ENCODE measurements at places on chromosomes 11 and 22.
A peak's percentile ranks its signal among the peaks of the same experiment; 100 is the strongest.

DNA sequence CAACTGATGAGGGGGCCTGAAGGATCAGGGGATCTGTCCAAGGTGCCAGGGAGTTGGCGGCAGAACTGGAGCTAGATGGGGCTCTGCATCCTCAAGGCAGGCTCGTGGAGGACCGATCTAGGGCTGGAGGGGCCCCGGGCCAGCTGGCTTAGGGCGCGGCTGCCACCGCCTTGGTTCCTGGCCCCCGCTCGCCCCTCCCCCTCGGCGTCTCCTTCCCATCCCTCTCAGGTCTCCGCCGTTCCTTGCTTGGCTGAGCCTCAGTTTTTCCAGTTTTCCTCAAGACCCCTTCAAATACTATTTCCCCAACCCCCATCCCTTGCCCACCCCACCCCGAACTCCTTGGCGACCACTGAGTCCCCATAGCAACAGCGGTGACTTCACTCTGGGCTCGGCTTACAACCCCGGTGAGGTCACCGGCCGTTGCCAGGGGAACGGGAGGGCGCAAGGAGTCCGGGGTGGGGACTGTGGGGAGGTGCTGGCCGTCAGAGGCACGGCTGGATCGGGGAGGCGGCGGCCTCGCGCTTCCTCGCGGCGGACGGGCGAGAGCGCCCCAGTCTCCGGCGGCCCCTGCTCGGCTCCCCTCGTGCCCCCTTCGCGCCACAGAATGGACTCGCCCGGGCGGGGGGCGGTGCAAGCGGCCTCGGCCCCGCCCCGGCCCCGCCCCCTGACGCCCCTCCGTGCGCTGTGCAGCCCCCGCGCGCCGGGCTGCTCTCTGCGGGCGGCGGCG, 7.5 kb downstream of the FREY1 start:
- peak; percentile 89 for DNase-seq

DNA sequence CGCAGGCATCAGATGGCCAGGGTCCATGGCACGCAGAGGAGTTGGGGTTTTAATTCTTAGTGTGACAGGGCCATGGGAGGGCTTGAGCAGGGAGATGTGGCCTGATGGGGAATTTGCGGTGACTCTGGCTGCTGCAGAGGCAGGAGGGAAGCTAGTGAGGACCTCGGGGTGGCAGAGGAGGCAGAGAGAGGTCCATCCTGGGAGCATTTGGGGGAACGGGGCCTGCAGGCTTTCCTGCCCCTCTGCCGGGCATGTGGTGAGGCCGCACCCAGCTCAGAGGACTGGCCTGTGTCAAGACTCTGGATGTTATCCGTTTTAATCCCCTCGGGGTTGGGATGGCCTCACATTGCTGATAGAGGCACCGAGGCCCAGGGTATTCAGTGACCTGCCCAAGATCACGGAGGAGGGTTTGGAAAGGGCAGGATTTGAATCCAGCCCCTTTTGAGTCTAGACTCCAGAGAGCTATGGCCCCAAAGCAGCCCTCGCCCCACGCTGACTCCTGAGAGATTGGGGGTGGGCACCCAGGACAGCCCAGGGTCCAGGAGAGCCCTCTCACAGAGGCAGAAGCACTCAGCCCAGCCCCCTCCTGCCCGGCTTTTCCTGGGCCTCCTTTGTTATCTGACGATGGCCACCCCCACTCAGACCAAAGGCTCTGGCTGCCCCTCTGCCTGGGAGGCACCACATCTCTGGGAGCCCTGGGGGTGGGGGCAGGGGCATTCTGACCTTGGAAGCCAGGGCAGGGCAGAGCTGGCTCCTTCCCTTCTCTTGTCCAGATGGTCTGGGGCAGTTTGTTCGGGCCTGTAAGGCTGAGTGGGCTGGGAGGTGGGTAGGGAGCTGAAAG, 13.9 kb downstream of the MGAT3 start:
- no peak for DNase-seq

GRCh38 chr11:1207401-1208143, 15.3 kb upstream of the MUC5B start:
- DNase-seq = no peak

GRCh38 chr11:128200467-128200866, 386.9 kb downstream of the ETS1 start:
- DNase-seq = no peak

- no peak for DNase-seq
These were observed 31.3 kb downstream of the LRRC10B start for GRCh38 chr11:61539831-61540357.

GRCh38 chr11:79925570-79925969, 484.7 kb upstream of the TENM4 start:
- DNase-seq = no peak

DNA sequence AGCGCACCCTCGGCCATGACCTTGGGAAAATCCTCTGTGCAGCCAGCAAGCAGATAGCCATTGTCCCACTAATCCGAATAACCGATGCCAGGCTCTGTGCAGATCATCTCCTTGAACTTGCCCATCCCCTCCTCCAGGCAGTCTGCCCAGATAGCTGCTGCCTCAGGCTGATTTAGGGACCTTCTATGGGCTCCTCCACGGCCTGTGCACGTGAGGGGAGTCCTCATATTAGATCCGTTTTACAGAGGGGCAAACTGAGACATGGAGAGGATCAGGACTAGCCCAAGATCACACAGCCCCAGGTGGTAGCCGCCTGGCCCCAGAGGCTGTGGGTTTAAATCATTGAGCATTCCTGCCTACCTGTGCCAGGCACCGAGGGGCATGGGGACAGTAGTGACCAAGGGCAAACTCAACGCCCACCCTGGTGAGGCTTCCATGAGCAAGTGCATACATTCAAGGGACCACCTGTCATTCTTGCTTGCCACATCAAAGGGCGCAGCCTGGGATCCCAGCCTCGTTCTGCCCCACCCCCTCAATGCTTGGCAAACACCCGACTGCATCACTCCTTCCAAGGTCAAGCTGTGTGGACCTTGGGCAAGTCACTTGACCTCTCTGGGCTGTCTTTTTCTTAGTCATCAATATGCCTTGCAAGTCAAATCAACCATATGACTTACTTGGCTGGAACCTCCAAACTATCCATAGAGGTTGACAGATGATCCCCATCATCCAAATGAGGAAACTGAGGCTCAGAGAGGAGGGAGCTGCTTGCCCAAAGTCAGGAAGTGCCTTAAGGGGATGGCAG, 131.6 kb downstream of the MN1 start:
- no peak for DNase-seq

- DNase-seq = no peak
These were observed 161.8 kb downstream of the SOX6 start for GRCh38 chr11:16194566-16194965.

GRCh38 chr11:17020831-17021230, 6.6 kb upstream of the PLEKHA7 start:
- DNase-seq = no peak

DNA sequence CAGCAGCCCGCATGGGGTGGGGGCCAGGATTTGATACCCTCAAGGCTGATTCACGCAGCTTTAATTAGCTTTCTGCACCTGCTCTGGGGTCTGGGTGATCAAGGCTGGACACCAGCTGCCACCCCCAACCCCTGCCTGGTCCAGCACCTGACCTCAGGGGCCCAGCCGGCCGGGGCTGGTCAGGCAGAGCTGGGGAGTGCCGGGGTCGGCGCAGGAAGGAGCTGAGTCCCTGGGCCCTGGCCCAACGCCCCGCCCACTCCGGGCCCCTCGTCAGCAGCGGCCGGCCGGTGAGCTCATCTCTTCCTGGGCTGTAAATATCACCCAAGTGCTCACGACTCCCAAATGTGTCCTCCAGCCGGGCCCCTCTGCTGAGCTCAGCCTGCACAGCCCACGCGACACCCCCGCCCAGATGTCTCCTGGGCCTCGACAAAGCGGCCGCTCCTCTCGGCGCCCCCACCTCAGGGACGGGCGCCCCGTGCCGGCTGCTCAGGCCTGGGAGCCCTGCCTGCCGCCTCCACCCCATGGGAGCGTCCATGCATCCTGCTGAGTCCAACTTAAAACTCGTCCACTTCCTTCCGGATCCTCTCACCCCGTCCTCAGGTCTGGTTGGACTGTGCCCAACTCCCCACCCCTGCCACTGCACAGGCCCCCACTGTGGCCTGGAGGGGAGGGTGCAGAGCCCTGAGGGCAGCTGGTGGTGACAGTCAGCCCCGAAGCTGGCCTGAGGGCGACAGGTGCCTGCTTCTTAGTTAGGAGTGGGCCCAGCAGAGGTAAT, 29.0 kb downstream of the RTN4R start:
- DNase-seq = peak; percentile 43

DNA sequence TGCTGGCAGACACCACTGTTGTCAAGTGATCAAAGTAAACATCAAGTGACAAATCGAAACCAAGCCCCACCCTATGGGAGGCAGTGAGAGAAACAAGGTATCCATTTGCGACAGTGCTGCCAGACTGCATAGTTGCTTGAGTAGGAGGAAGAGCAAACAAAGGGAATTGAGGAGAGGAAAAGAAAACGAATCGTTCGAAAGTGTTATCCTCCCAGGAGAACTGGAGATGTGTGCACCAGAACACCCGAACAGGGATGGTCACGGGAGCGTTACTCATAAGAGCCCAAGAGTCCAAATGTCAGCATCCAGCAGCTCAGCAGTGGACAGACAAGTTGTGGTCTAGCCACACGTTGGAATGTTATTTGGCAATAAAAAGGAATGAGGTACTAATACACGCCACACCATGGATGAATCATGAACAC, 58.4 kb upstream of the NUP50 start:
- DNase-seq = no peak

GRCh38 chr22:23256986-23257888, 76.9 kb downstream of the BCR start:
- no peak for DNase-seq

GRCh38 chr11:48127521-48128183, 89.0 kb upstream of the OR4B1 start:
- DNase-seq = no peak

- no peak for DNase-seq
These were observed 24.8 kb downstream of the MYO7A start for GRCh38 chr11:77152846-77153245.

DNA sequence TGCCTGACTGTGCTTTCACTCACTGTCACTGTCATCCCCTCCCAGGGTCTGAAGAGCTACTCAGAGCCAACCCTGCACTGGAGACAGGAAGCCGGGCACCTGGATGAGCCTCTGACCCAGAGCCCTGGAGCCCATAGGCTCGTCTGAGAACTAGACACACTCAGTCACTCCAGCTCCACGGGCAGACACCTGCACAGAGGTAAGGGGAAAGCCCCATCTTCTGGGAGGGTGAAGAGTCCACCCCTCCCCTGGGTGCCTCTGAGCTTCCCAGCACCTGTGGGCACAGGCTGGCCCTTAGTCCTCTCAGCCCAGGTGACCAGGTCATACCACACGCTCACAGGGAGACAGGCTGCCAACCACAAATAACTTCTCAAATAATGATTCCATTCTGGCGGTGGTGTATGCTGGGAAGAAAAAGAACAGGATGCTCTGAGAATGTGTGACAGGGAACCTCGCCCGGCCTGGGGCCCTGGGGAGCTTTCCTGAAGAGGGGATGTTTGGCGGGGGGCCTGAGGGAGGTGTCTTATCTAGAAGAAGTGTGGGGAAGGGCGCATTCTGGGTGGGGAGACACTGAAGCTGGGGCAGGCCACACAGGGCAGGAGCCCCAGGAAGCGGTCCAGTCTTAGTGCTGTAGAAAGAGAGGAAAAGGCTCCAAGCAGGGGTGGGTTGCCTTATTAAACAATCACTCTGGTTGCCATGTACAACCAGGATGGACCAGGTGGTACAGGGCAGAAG, 5.3 kb downstream of the CCDC157 start:
- no peak for DNase-seq

GRCh38 chr11:26767060-26767459, 45.2 kb upstream of the SLC5A12 start:
- DNase-seq = no peak

- DNase-seq = no peak
These were observed 28.8 kb downstream of the FAT3 start for GRCh38 chr11:92253421-92253820.

GRCh38 chr11:75100314-75100713, 3.6 kb upstream of the OR2AT4 start:
- no peak for DNase-seq

DNA sequence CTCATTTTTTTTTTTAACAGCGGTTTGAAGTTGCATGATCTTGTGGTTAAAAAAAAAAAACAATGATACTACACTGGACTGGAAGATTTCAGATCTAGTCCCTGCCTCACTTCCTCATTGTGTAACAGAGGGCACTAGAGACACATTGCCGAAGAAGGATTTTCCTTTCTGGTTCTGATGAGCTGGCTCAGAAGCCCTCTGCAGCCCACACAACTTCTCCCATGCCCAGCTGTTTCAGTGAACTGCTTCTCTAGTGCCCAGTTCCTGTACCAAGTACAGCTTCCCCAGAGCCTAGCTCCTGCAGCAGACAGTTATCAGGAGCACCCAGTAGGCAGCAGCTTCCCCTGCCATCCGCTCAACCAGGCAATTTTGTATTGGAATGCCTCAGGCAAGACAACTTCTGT, 29.5 kb upstream of the ANO5 start:
- DNase-seq = no peak

DNA sequence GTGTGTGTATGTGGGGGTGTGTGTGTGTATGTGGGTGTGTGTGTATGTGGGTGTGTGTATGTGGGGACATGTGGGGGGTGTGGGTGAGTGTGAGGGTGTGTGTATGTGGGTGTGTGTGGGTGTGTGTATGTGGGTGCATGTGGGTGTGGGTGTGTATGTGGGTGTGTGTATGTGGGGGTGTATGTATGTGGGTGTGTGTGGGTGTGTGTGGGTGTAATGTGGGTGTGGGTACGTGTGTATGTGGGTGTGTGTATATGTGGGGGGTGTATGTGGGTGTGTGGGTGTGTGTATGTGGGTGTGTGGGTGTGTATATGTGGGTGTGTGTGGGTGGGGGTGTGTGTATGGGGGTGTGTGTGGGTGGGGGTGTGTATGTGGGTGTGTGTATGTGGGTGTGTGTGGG, 106.7 kb downstream of the SPATA19 start:
- DNase-seq = no peak

DNA sequence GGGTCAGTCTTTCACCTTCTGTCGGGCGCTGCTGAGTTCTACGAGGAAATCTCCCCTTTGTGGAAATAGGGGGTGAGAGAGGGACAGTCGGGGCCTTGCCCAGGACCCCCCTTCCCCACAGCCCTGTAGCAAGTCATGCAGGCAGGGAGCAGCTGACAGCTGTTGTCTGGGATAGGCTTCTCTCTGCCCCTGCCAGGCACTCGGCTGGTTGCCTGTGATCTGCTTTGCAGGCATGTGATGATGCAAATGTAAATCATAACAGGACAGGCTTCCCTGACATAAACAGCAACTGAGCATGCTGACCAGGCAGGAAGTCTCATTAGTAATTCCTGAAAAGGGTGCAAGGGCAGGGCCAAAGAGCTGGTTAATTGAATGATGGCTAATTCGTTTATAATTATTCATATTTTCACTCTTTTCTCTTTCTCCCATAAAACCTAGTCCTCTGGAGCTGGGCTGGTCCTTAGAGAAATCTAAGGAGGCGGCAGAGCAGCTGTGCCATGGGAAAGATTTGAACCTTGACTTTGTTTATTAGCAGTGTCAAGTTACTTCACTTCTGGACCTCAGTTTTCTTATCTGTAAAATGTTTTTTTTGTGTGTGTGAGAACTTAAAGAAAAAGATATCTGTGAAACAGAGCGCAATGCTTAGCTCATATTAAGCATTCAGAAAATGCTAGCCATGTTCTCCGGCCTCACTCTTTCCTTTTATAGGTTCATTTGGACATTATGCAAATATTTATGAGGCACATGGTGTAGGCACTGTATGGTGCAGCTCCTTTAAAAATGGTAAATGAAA, 129.7 kb downstream of the LDLRAD3 start:
- no peak for DNase-seq

All from amygdala (tissue), 56 donors.